ENCODE measurements at places on chromosomes 3 and 15.

DNA sequence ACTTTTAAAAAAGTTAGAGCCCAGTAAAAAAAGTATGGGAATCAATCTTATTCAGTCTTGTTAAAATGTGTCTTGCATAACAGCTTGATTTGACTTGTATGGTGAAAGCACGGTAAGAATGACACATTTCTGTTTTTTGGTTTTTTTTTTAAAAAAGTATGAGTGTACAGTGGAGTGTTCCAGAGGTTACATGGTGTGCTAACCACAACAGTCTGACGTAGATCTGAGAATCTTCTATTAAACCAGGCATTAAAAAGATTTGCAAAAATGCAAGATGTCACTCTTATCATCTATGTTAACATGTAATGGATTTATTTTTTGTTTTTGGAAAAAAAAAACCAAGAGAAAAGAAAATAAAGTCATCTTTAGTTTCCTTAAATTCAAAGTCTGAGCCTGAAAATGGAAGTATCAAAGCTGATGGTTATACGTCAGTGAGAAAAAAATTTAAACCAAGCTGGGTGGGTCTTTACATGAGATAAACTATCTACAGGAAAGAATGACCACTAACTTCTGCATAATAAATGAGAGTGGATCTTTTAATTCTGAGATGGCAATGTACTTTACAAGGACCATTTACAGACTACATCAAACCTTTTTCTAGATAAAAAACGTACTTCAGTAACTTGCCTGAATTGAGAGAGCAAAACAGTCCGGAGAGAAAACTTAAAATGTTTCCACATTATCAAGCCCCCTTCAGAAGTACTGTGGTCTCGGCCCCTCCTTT, 1.6 kb downstream of the GABPB1 start:
- no peak for DNase-seq

DNA sequence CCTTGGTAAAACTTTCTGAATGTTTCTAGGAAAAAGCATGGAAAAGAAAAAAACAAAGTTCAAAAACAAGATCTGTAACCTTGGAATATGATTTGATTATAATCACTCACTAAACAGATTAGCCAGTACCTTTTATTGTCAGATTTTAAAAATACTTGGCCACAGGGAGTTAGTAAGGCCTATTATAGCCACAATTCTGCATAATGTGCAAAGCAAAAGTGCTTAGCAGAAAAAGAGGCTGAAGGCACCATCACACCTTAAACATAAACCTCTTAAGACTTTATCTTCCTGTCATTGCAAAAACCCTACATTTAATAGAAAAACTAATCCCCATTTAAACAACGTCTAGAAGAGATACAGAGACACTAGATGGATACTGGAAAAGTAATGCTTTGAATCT, 41.8 kb downstream of the CHSY1 start:
- no peak for DNase-seq

DNA sequence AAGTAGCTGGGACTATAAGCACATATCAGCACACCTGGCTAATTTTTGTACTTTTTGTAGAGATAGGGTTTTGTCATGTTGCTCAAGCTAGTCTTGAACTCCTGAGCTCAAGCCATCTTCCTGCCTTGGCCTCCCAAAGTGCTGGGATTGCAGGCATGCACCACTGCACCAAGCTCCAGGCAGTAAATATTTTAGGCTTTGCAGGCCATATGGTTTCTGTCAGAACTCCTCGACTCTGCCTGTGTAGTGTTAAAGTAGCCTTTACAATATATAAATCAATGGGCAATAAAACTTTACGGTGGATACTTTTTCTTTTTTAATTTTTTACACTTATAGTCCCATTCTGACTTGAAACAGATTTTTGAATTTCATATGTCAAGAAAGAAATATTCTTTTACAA, 41.6 kb downstream of the DAG1 start:
- DNase-seq, result no peak

GRCh38 chr3:156975721-156976120, 149.6 kb downstream of the LEKR1 start:
- DNase-seq, result no peak

- no peak for DNase-seq
Observed at GRCh38 chr3:142243134-142243533, 17.7 kb upstream of the GK5 start.

- DNase-seq, result no peak
Observed at GRCh38 chr3:13098192-13098988, 25.2 kb upstream of the IQSEC1 start.

DNA sequence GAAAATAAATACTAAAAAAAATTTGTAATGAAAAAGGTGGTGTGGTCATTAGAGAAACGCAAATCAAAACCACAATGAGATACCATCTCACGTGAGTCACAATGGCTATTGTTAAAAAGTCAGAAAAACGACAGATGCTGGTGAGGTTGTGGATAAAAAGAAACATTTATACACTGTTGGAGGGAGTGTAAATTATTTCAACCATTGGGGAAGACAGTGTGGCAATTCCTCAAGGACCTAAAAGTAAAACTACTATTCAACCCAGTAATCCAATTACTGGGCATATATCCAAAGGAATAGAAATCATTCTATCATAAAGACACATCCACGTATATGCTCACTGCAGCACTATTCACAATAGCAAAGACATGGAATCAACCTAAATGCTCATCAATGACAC, 120.3 kb downstream of the MYO9A start:
- no peak for DNase-seq

- no peak for DNase-seq
Observed at GRCh38 chr3:31743331-31744089, 210.8 kb downstream of the STT3B start.

- DNase-seq, result no peak
Observed at GRCh38 chr15:68697711-68698690, 119.2 kb downstream of the CORO2B start.

DNA sequence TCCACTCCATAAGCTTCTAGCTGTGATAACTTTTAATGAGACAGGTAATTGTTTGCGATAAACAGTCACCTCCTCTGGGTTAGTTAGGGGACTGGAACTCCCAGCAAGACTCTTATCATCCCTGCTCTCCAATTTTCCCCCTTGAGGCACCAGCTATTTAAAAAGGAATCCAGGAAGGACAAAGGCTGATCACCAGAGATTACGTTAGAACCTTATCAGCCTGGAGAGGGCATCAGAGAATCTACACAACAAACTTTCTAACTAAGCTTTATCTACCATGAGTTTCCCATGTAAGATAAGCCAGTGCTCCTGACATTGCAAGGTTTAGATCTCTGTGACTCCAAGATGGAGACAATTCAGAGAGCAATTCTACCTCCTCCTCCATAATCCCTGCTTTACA, 31.3 kb downstream of the GPR176 start:
- no peak for DNase-seq

- peak; percentile 77 for DNase-seq
Observed at GRCh38 chr3:50971487-50971924, 296.8 kb downstream of the DOCK3 start.

- DNase-seq, result no peak
Observed at GRCh38 chr3:177427540-177427939, 230.3 kb upstream of the TBL1XR1 start.

GRCh38 chr15:34594361-34594760, 10.9 kb upstream of the GOLGA8B start:
- no peak for DNase-seq

DNA sequence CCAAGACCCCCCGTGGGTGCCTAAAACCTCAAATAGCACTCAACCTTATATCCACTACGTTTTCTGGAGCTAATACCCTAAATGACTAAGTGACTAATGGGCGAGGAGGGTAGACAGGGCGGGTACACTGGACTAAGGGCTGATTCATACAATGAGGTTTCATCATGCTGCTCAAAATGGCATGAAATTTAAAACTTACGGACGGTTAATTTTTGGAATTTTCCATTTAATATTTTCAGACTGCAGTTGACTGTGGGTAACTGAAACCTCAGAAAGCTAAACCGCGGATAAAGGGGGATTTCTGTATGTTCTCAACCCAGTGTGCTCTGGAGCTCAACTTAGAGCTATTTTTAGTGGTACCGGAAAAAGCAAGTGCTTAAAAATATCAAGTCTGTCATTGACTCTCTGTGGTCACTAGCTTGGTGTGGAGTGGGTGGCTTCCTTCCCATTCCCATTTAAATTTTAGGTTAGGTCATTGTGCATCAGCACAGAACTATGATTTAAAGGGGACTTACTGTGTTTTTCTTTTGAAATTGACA, 72.9 kb downstream of the LRRC28 start:
- no peak for DNase-seq

- no peak for DNase-seq
Observed at GRCh38 chr3:43259626-43260025, 26.7 kb upstream of the SNRK start.

- DNase-seq, result no peak
Observed at GRCh38 chr3:184642631-184643285, 69.1 kb downstream of the MAGEF1 start.

DNA sequence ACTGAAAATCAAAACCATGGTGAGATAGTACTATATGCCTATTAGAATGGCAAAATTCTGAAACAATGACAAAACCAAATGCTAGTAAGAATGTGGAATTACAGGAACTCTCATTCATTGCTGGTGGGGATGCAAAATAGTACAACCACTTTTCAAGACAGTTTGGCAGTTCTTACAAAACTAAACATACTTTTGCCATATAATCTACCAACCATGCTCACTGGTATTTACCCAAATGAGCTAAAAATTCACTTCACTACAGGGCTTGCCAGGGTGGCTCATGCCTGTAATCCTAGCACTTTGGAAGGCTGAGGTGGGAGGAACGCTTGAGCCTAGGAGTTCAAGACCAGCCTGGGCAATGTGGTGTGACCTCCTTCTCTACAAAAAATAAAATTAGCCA, 40.0 kb downstream of the MYO9A start:
- DNase-seq, result no peak

- peak; percentile 19 for DNase-seq
Observed at GRCh38 chr3:45771166-45771775, 25.1 kb downstream of the SLC6A20 start.

- DNase-seq, result no peak
Observed at GRCh38 chr3:103306104-103306503, 871.3 kb downstream of the ZPLD1 start.

- DNase-seq, result no peak
Observed at GRCh38 chr3:108305484-108306172, 9.3 kb downstream of the HHLA2 start.

DNA sequence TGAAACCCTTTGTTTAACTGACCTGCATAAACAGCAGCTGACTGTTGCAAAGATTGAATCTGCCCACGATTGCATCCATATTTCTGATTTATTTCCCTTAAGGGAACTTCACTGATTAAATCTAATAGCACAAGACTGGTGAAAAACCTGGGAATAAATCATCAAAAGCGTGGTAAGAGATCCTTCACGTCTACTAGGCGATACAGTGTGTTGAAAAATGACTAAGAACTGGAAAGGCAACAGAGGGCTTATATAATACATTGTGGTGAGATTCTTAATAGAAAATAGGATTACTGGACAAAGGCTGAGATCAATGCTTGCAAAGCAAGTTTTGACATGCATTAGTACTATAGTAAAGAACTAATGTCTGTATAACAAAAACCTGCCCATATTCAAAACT, 49.0 kb downstream of the POLQ start:
- no peak for DNase-seq

DNA sequence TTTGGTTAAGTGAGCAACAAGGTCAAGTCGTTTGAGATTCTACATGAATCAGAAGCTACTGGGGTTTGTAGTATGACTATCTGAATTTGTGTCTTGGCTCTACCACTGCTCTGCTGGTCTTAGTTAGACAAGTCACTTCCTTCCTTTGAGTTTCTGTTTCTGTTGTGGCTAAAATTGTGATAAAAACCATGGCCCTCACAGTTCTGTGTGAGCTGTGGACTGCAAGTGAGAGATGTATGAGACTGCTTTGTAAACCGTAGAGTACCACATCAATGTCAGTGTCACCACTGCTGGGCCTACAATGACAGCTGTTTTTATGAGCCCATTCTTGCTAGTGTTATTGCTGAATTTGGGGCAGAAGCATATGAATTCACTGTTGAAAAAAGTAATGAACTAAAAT, 32.7 kb downstream of the RARB start:
- no peak for DNase-seq

GRCh38 chr3:182375916-182376315, 417.4 kb upstream of the ATP11B start:
- DNase-seq, result no peak

GRCh38 chr3:129118745-129119144, 2.9 kb downstream of the RAB43 start:
- DNase-seq, result no peak

GRCh38 chr3:58848826-58849225, 182.3 kb upstream of the FAM3D start:
- no peak for DNase-seq

GRCh38 chr3:89164774-89165173, 57.4 kb downstream of the EPHA3 start:
- DNase-seq, result no peak

- DNase-seq, result no peak
Observed at GRCh38 chr3:167992381-167992780, 103.3 kb downstream of the GOLIM4 start.

- no peak for DNase-seq
Observed at GRCh38 chr3:134857776-134858362, 62.8 kb downstream of the EPHB1 start.

GRCh38 chr15:48119277-48119676, 1.5 kb upstream of the SLC24A5 start:
- DNase-seq, result no peak

DNA sequence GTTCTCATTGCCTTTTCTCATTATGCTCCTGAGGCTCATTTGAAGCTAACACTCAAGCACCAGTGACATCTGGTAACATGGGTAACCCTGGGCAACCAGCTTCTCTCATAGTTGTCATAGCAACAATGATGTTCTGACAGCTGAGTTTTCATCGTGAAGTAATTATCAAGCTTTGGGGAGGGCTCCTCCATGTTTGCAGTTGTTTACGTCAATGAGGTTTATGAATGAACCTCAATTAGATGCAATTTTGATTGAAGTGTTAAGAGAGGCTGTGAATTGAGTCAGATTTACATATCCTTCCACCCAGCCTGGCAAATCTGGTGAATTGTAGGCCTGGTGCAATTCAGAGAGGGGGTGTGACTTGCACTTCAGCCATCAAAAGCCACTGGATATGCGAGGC, 119.3 kb upstream of the CHD2 start:
- DNase-seq, result no peak

DNA sequence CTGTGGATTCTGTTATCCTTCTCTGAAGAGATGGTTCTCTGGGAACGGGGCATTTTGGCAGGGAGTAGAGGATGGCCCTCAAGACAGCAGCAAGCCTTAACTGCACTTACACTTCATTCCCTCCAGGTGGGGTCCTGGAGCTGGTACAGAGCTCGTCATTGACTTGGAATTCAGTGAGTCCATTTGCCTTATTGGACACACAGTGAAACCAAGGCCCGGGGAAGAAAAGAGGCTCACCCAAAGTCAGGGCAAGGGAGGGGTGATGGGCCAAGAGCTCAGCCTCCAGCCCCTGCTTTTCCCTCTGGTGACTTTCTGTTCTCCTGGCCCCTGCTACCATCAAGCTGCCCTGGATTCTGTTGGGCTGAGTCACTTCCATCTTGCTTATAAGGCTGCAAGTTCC, 125.6 kb downstream of the ETFA start:
- DNase-seq, result peak; percentile 86
